ENCODE measurements at places on chromosomes 11 and 22.

DNA sequence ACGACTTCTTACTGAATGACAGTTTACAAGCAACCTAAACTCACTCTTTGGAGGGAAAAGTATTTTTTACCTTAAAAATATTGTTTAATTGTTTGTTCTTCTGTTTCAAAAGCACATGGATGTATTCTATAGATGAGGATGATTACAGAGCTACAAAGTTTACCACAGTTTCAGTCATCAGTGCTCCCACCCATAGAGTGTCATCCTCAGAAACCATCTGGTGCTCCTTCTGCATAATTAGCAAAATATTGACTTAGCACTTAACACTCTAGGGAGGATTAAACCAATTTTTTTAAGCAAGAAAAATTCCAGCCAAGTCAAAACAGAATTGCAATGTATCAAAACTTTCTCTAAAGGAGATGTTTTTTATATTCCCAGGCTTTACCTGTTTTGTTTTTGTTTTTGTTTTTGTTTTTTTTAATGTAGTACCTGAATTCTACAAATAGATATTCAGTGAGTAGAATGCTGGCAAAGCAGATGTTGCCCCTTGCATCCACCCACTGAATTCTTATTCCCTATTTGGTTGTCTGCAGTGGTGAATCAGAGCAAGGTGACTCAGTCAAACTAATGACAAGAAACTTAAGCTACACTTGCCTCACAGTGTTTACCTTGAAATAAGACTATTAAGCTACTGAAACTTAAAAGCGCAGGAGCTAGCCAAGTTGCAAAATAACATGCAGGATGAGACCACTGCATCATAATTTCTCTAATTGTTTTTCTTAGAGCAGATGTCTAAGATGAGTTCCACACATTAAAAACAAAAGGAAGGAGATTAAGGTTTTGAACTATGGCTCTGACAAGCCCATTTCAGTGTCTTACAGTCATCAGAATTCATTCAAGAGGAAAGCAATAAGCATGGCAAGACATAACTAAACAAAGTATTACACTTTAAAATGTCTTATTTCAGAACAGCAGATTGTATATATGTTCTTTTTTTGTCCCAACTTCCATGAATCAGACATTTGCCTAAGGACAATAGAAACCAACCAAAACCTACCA, 155.1 kb upstream of the SOX6 start:
- DNase-seq, result no peak

- DNase-seq, result no peak
These were observed 123.4 kb downstream of the C11orf58 start for GRCh38 chr11:16861862-16862261.

GRCh38 chr11:64339286-64339685, 718 bp upstream of the CCDC88B start:
- DNase-seq, result no peak

DNA sequence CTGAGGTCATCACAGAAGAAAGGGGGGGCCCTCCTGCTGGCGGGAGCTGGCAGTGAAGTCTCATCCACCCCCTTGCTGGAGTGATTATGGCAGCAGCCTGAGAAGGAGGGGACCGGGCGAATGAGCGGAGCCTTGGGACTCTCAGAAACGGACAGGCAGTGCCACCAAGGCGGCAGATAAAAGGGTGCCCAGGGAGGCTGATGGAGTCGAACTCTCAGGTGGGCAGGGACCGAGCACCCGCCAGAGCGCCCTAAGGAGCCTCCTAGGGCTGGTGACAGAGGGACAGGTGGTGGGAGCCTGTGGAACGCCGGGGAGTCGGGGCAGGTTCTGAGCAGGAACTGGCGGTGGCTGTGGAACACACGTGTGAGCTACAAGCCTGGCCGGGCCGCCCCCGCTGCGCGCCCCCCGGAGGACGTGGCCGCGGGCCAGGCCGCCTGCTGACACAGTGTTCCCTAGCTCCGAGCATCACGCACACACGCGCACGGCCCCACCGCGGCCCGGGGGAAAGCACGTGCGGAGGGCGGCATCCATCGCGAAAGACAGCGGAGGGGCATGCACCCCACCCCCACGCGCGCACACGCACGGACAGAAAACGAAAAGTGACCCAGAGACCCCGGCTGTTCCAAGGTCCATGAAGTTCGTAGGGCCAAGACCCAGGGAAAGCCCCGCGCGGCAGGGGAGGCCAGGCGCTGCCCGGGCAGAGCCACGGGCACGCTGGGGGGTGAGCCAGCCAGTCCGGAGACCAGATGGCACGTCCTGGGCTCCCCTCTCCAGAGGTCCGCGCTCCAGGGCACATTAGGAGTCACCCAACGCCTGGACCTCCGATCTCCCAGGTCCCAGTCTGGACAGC, 1.0 kb downstream of the VWCE start:
- DNase-seq, result no peak

- DNase-seq, result no peak
These were observed 48.9 kb downstream of the NARS2 start for GRCh38 chr11:78525720-78526119.

GRCh38 chr11:86145439-86146156, 76.7 kb upstream of the PICALM start:
- DNase-seq, result no peak

- DNase-seq, result peak; percentile 53
These were observed 21.9 kb downstream of the ZMAT5 start for GRCh38 chr22:29744902-29745301.

DNA sequence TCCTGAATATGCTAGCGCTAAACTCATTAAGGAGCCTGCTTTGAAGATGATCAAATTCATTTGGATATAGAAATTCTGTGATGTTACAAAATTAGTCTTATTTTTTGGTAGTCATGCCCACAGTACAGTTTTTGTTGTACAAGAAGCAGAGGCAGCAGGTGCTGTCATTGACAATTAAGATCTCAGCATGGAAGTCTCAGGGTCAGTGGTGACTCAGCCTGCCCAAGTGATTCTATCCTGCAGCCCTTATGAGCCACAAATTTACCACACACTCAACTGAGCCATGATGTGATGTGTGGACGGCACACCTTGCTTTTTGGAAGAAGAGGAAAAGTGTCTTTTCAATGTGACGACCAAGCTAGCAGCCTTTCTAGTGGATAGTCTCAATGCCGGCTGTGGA, 153.6 kb upstream of the SORL1-AS1 start:
- DNase-seq, result no peak

- peak; percentile 38 for DNase-seq
These were observed 36.3 kb upstream of the CFAP300 start for GRCh38 chr11:102010776-102011494.

- DNase-seq, result no peak
These were observed 72.0 kb upstream of the NARS2 start for GRCh38 chr11:78646564-78647185.

DNA sequence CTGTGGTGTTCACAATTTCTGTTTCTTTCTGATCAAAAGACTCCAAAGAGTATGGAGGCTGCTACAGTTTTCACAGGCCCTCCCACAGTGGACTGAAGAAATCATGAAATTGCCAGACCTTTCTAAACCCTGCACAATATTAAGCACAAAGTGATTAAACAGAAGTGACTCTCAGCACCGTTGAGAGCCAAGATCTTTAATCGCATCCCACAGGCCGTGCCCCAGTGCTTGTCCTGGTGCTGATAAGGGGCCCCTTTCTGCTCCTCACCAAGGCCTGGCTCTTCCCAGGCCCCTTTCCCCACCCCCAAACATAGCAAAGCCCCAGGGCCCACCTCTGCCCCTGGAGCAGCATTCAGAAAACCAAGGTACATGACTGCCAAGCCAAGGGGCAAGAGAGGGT, 57.4 kb upstream of the BMAL1 start:
- DNase-seq, result no peak

GRCh38 chr11:3737386-3737933, 59.9 kb downstream of the NUP98 start:
- no peak for DNase-seq

DNA sequence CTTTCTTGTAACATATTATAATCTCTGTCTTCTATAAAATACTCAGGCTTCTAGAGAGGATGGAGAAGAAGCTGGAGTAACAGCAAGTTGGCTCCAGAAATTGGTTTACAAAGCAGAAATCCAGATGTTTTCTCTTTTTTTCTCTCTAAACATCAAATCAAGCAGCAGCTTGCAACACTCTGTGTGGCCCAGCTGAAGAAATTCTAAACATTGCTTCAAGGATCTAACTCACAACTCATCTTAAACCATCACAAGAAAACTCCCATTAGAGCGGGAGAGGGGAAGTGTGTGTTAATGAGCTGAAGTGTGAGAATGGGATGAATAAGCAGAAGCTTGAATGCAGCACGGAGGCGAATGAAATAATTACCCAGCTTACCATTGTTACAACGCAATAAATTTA, 146.5 kb downstream of the OPCML start:
- no peak for DNase-seq

DNA sequence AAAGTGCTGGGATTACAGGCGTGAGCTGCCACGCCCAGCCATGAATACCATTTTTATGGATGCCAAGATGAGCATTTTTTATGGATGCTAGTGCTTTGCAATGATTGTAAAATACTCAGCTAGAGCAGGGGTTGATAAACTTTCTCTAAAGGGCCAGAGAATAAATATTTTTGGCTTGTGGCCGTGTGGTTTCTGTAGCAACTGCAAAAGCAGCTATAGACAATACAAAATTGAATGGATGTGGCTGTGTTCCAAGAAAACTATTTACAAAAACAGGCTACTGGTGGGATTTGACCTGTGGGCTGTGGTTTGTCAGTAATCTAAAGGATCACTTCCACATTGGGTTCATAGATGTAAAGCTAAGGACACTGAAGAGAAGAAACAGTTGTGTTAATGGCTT, 56.0 kb downstream of the COMMD9 start:
- DNase-seq, result no peak

- no peak for DNase-seq
These were observed 94.3 kb upstream of the ARHGAP42 start for GRCh38 chr11:100592619-100593260.

DNA sequence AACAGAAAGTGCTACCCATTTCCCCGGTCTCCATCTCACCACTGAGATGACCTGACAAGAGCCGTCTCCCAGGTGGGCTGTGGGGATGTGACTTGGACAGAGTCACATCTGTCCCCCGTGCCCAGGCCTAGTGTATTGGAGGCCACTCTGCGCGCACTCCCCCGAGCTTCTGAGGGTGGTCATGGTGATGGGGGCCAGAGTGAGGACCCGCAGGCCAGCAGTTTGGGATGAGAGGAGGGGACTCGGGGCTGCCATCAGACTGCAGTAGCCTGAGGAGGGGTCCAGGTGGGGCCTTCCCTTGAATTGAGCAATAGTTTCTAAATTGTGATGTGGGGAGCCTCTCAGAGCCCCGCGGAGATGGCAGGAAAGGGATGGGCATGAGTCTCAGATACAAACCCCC, 852.6 kb downstream of the TBC1D22A start:
- DNase-seq, result no peak

DNA sequence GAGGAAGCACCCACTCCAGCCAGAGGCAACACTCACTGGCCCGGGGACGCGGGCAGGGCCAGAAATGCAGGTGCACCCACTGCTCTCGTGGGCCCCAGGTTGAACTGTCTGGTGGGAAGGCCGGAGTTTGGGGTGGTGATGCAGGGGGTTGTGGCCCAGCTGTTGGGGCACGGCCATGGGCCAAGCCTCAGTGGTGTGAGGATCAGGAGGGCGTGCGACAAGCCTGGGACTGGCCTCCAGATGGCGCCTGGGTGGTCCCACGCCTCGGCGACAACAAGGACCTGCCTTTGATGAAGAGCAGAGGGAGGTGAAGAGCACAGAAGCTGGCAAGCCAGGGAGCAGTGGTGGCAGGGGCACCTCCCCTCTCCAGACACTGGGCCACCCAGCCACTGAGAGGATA, 240.8 kb downstream of the BRD1 start:
- DNase-seq, result no peak

DNA sequence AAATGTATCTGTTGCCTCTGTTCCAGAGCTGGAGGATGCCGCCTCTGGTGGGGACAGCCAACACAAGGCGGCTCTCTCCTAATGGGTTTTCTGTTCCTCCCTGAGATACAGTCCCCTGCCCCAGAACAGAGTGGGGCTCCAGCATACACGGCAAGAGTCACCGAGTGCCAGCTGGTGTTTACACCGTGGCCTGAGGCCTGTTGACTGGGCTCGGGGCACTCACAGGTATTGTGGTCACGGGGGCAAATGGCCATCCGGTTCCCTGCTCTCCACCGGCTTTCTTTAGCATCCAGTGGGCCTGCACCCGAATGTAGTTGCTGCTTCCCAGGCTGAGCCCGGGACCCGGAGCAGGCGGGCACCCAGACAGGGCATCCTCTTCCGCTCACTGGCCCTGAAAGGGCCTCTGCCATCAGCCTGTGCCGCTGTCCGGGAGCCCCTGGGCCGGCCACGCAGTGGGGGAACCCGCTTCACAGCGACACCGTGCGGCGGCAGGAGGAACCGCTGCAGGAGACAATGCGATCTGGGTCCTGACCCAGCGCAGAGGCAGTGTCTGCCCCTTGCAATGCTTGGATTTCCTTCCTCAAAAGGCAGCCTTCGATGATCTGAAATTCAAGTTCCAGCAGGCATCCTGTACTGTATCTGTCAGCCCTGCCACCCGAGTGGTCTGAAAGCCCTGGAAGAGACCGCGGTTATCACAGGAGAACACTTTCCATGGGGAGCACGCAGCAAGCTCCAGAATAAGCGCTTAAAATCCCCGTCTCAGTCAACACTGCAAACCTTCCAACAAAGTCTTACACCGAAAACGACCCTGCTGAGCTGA, 859 bp upstream of the KRTAP5-5 start:
- peak; percentile 3 for DNase-seq

DNA sequence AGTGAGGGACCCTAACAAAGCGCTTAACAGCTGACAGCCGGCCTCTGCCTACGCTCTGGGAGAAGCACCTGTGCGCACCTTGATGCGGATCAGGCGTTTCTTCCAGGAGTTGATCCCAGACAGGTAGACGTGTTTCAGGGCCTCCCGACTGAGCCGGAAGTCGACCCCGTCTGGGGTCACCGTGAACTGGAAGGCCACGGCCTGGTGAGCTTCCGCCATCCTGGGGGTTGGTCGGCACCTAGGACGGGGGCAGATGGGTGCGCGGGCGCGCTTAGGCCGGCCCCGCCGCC, 585 bp downstream of the CPT1B start:
- no peak for DNase-seq

DNA sequence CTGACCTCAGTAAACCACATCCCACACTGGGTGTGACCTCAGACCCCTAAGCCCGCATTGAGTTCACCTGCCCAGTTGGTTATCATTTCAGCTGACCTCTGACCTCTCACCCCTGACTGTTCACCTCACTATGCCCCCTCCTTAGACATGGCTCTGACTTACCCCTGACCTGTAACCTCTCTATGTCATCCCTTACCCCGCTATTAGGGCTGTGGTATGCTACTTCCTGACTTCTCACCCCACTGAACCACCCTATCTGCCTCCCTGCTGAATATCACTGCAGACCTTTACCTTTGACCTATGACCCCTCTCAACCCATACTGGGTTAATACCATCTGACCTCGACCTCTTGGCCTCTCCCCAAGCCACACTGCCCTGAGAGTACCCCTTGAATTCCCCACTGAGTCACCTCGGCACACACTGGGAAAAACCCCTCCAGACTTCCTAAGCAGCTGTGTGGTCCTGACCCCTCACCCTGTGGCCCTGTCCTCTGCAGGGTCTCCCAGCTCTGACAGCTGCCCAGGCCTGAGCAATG, 8.3 kb downstream of the PLCB3 start:
- no peak for DNase-seq

DNA sequence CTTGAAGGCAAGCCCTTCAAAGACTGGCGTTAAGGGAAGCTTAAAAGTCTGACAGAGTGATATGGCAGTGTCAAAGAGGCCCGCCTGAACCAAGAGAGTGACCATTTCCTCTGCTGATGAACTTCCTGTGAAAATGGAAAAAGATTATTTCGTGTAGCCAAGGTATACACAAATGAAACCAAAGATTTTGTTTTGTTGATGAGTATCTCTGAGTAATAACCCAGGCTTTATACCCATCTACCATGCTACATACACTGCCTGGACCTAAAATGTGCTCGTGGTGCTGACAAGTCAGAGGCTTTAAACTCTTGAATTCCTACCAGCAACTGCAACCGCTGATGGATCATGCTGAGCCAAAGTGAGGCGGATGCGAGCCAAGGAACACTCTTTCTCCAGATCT, 21.0 kb upstream of the FNBP4 start:
- DNase-seq, result no peak
